ENCODE measurements at places on chromosomes 11 and 22. TPM values are rescaled to one million over a fixed set of nuclear protein-coding genes. Genes with fewer than 3 reads are reported as not detected.

Gene APOL6
- polyA plus RNA-seq, result 11.3 TPM

Gene SOX10
- polyA plus RNA-seq, result 0.52 TPM

Gene MUC6
- 0.35 TPM for polyA plus RNA-seq

Gene TLCD5
- polyA plus RNA-seq, result 17.3 TPM

Gene OTOG
- polyA plus RNA-seq, result 0.24 TPM

Gene OR8H2
- not detected for polyA plus RNA-seq

Gene FHIP1B
- polyA plus RNA-seq, result 45.8 TPM

Gene GAS2
- 8.1 TPM for polyA plus RNA-seq

Gene APOC3
- not detected for polyA plus RNA-seq

Gene SCGB1C1
- not detected for polyA plus RNA-seq

Gene YAP1
- polyA plus RNA-seq, result 340 TPM

Gene MPZL2
- 73.8 TPM for polyA plus RNA-seq

Gene CEND1
- 0.18 TPM for polyA plus RNA-seq

Gene KRTAP5-9
- 0.57 TPM for polyA plus RNA-seq

Gene UCP3
- 1.9 TPM for polyA plus RNA-seq

Gene CABP7
- polyA plus RNA-seq, result 0.28 TPM

Gene MMP7
- polyA plus RNA-seq, result not detected

Gene IFITM10
- 0.10 TPM for polyA plus RNA-seq

Gene AIFM3
- polyA plus RNA-seq, result 0.60 TPM

Gene BTBD18
- 0.41 TPM for polyA plus RNA-seq

Gene CTTN
- polyA plus RNA-seq, result 161 TPM

Gene PGA5
- 0.37 TPM for polyA plus RNA-seq
